ENCODE measurements at places on chromosomes 2 and 18.

GRCh38 chr2:137049518-137049917, 284.2 kb downstream of the THSD7B start:
- no peak for DNase-seq

DNA sequence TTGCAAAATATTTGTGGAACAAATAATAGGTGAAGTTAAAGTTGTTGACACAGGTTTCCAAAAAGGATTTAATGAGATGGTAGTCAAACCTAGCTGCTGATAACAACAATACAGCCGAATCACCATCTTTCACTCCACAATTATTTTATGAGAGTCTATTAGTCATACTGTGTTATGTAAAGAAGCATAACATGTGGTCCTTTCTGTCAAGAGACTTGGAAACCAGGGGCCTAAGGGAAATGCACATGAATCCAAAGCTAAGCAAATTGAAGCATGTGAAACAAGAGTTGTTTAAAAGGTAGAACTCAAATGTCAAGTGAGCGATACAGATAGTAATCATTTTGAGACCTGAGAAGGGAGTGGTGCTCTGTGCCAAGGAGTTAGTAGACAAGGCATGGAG, 16.0 kb downstream of the CD28 start:
- DNase-seq: no peak

DNA sequence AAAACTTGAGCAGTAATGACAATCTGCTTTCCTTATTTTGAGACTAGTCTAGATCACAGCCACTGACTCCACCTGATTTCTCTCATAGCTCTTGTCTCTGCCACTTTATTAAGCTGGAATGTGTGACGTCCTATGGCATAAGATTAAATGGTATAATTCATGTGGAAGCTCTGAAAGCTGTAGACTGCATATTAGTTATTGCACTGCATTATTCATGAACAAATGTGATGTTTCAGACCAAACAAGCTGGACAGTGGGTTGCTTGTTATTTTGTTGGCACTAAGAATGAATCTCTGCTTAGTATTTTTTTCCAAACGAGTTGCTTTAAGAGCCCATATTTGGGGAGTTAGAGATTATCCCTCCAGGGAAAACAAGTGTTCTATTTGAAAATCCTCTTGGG, 1218.5 kb downstream of the SUCLG1 start:
- DNase-seq: no peak

- DNase-seq: no peak
Measured at GRCh38 chr2:45904946-45905631, 253.6 kb downstream of the PRKCE start.

- no peak for DNase-seq
Measured at GRCh38 chr2:163341426-163341825, 394.4 kb downstream of the FIGN start.

- no peak for DNase-seq
Measured at GRCh38 chr2:77629539-77629938, 107.4 kb upstream of the LRRTM4 start.

DNA sequence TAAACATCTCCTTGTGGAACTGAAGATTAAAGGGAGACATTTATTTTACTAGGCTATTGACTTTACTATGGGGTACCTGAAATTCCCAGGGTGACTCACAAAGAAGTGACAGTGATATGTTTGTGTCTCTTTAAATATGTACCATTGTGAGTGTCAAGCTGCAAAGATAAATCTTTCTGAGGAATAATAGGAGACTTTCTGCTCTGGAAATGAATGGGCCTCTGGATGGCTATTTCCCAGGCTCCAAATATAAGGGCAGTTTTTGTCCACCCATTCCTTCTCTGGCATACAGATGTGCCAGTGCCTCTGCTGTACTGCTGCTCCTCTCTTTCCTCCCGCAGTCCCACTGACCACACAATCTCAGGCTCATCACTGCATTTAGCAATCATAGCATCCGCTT, 586.4 kb upstream of the CNTNAP5 start:
- no peak for DNase-seq

- no peak for DNase-seq
Measured at GRCh38 chr2:62939735-62940491, 110.7 kb upstream of the OTX1 start.

Data from stimulated activated CD4-positive, alpha-beta T cell treated with anti-CD3 and anti-CD28 coated beads, Interleukin-12 subunit alpha, Interleukin-12 subunit beta, amount 100 ng/mL, for 24 hours (primary cell).